NCI-H510A (cell line): ENCODE measurements at places on chromosomes 5 and 9.
A peak's percentile ranks its signal among the peaks of the same experiment; 100 is the strongest.

DNA sequence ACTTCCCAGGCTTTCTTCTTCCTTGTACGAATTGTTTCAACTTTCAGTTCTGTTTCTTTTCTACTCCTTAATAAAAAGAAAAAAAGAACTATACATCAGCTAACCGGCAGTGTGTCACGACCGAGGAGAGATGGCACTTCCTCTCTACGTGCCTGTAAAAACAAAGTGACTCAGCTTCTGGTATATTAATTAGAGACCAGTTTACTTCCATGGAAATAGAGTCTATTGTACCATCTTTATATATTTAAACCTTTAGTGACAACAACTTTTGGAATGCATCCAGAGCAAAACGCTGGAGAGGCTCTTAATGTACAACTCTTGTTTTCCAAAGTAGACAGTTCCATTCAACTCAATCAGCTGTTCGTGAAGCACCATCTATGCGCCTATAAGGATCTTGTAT, 94.5 kb upstream of the LIFR start:
- DNase-seq, result no peak

GRCh38 chr5:58318468-58318867, 141.4 kb downstream of the PLK2 start:
- no peak for DNase-seq

DNA sequence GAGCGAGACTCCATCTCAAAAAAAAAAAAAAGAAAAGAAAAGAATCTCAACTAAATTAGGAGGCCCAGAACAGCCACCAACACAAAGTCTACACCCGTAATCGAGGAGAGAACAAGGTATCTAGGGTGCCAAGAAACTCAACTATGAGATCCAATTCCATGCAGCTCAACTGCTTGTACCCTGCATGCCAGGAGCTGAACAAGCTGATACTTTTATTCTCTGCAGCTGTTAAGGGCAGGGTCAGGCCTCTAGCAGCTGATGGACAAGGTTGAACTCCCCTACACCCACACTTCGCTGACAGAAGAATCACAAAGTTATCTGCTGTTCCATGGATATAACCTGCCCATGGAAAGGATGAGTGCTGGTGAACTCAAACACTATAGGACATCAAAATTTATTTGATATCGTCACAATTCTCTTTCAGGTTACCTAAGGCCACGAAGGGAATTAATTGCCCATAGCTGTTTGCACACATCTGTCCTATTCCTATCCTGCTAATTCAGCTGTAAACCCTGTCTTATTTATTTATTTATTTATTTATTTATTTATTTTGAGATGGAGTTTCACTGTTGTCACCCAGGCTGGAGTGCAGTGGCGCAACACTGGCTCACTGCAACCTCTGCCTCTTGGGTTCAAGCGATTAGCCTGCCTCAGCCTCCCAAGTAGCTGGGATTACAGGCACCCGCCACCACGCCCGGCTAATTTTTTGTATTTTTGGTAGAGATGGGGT, 20.7 kb downstream of the UBAP2 start:
- DNase-seq, result no peak

DNA sequence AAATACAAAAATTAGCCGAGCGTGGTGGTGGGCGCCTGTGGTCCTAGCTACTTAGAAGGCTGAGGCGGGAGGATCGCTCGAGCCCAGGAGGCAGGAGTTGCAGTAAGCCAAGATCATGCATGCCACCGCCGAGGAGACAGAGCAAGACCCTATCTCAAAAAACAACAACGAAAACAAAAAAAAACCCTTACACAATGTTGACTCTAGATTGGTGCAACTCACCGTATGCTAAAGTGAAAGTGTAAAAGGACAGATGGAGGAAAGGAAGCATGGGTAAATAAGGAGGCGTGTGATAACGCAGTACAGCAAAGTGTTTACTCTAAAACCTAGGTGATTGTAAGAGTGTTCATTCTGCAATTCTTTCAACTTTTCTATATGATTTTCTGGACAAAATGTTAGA, 15.9 kb upstream of the RUFY1 start:
- no peak for DNase-seq

GRCh38 chr5:79136618-79137017, 25.0 kb downstream of the BHMT start:
- DNase-seq, result no peak

GRCh38 chr9:95508968-95509850, 7.6 kb downstream of the PTCH1 start:
- DNase-seq, result peak; percentile 62
